ENCODE measurements at places on chromosomes 6 and 20. TPM values are rescaled to one million over a fixed set of nuclear protein-coding genes. Genes with fewer than 3 reads are reported as not detected.

DNA sequence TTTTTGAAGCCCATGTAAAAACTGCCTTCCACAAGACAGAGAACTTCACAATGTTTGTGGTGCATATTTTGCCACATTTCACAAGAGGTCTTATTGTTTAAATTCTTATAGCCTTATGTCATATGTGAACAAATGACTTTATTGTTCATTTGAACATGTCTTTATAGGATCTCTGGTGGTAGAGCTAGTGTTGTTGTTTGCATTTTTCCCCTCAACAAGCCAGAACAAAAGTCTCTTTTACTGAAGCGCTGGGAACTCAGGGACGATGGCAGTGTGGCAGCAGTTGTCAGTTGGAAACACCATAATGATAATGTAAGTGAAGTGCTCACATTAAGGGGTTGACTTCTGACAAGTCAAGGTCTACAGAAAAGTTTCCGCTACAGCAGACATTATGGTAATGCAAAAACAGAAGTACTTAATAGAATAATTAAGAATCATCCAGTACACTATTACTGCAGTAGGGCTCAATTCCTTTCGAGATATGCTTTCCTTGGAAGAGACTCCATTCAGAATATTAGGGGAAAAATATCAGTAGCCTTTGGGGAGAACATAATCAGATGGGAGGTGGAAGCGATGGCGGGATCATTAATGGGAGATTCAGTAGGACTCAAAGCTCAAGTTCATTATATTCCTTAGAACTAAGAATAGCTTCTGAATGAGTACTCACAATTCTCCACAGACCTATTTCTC, 180.0 kb downstream of the GJA10 start:
- no peak for DNase-seq

DNA sequence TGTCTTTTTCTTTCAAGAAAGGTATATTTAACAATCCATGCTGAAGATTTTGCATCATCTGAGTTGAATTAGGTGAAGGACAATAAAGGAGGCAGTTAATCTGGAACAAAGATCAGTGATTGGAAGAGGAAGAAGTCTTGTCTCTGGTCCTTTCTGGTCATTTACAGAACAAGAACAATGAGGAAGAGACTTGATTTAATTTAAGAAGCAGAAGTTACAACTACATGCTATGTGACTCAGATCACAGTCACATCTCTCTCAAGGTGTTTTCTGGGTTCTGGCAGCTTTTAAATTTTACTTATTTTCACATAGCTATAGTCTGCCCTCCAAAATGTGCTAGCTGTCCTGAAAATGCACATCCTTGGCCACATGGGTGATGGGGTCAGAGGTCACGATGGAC, 53.5 kb upstream of the DEK start:
- no peak for DNase-seq

DNA sequence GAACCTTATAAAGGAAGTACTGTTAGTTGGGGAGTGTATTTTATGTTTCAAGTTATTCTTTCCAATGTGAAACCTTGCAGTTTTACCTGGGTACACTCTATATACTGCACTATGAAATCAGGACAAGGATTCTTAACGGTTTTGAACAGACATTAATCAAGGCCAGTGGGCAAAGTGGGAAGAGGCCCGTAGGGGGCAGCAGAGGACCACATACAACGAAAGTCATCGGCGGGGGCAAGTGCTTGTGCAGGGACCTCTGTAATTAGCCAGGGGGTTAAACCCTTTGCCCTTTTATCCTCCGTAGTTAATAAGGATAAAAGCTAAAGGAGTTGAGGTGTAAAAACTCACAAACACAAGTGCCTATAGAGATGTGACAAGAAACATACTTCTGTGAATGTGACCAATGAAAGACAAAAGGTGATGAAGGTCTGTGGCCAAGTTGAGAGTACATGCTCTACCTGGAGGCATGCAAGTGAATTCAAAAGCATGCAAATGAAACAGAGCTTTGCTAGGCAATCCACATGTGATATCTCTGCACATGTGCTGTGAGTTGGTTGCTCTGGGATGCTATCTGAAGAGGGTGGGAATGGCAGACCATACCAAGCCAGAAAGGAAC, 392.7 kb upstream of the MAN1A1 start:
- DNase-seq: no peak

DNA sequence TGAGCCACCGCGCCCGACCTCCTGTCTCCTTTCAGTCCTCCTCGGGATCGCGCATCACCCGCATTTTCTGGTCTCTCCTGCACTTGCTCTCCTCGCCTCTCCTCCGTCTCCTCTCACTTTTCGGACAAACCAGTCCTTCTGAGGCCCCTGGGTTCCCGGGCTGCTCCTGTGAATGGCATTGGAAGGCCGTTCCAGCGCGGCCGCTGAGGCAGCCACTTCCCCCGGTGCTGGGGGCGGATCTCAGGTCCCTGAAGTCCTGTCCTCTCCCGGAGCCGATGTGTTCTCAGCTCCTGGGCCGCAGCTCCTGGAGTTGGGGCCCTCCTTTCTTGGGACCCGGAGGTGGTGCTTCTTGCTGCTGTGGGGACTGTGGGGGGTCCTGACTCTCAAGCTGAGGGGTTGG, 803 bp downstream of the MICB start:
- no peak for DNase-seq

DNA sequence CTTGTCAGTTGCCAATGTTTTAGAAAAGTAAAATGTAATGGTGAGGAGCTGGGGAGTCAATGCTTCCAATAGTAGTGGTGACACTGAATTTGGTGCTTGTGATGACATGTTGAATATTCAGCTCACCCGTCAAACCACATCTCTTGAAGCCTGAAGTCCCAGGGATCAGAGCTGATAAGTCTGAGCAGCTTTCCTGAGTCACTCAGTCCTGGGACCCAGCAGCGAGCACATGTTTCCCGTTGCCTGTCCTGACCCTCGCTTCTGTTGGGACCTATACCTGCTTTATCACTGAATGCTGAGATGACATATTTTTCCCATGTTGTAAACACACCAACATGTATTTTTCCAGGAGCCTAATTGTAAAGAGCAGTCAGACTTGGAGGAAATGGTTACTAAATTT, 693.6 kb downstream of the QKI start:
- no peak for DNase-seq

DNA sequence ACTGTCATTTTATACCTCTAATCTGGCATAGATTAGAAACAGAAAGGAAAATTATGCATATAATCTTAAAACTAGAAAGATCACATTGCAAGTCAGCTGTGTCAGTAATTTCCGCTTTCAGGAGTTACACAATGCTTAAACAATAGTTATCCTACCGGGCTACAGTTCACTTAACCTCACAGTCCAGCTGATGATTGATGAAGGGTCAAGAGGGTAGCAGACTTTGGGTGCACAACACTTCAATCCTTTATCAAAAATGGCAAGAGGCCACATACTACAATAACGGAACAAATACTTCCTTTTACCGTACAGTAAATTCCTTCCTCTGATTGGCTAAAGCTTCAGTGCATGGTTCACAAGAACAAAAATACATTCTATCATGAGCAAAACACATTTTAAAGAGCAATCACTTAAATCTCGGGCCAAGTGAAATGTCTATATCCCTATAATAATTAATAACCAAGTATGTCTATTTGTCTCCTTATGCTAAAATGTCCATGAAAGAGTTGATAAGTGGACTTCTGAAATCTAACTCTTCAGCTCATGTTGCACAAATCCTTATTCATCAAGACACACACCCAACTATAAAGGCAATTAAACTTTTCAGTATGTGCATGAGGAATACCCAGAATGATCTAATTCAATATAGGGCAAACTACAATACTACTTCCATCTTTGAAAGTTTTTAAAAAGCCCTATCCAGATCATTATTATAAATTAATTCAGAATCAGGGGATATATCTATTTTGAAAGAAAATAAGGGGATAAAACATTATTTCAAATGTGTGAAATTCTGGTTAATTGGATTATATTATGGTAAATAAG, 76.8 kb downstream of the HIVEP2 start:
- DNase-seq: no peak

GRCh38 chr20:11059659-11060058, 385.9 kb upstream of the JAG1 start:
- no peak for DNase-seq

GRCh38 chr20:39903806-39904465, 785.1 kb downstream of the MAFB start:
- peak; percentile 45 for DNase-seq

GRCh38 chr6:110705543-110705942, 109.7 kb downstream of the CDK19 start:
- DNase-seq: no peak

DNA sequence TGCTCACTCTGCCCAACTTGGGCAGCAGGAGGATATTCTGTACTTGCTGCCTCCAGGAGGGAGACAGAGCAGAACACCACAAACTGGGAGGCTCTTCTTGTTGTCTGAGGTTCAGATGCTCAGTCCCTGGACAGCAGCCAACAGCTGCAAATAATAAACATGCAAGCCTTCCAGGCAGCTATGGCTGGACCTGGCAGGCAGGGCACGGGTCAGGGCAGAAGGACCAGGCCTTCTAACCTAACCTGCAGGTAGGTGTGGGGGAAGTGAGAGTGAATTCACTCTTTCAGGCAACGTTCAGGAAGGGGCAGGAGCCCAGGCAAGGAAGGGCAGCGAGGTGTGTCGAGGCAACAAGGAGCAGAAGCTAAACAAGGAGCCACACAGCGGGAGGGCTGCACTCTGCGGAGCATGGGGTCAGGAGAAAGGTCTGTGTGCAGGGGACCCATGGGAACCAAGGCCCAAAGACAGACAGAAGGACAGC, 31.5 kb downstream of the NINL start:
- DNase-seq: no peak

DNA sequence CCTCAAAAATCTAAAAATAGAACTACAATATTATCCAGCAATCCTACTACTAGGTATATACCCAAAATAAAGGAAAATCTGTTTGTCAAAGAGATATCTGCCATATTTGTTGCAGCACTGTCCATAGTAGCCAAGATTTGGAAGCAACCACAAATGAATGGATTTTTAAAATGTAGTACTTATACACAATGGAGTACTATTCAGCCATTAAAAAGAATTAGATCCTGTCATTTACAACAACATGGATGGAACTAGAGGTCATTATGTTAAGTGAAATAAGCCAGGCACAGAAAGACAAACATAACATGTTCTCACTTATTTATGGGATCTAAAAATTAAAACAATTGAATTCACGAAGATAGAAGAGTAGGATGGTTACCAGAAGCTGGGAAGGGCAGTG, 135.7 kb upstream of the CCDC28A start:
- DNase-seq: no peak

GRCh38 chr6:40537446-40537845, 49.7 kb downstream of the LRFN2 start:
- DNase-seq: no peak

DNA sequence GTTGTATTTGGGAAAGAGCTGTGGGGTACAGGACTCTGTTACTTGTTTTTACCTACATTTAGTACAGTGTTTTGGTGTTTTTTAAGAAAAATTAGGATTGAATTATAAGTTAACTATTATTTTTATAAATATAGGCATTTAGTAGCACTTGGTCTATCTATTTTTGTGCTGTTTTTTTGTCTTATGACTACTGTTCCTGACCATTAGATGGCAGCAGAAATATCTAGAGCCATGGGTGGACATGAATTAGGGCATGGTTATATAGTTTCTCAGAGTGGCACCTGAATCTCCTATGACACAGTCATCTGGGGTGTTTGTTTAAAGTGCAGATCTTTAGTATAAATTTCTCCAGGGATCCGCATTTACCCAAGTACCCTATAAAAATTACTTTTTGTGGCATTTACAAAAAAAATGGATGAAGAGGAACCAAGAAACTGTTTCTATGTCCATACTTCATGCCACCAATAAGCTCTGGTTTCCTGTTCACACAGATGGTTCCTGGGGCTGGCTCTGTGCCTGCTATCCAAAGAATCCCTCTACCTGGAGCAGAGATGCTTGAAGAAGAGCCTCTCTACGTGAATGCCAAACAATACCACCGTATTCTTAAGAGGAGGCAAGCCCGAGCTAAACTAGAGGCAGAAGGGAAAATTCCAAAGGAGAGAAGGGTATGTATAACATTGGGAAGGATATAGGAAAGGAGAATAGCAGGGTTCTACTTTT, 19.8 kb downstream of the NFYA start:
- no peak for DNase-seq

DNA sequence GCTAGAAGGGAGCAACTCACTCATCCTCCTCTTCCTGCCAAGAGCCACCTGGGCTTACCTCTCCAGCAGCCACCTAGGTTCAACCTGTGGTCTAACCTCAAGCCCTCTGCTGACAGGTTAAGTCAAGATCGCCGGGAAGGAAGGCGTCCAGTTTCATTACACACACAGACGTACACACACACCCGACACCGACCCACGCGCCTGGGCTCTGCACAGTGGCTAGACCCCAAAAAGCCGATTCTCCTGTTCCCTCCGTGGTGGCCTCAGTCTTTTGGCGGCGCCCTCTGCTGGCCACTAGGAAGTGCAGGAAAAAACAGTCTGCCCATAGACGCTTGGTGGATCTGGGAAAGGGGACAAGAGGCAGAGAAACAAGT, 52.8 kb downstream of the MRPL14 start:
- peak; percentile 69 for DNase-seq

SLC24A3 gene
- total RNA-seq: 12.8 TPM

TUBB2B gene
- total RNA-seq: 163 TPM

TUBB2A gene
- total RNA-seq: 668 TPM

BCLAF1 gene
- total RNA-seq: 202 TPM

CASS4 gene
- 0.50 TPM for total RNA-seq

SPATA25 gene
- 4.1 TPM for total RNA-seq

BACH2 gene
- total RNA-seq: 20.3 TPM

MUC21 gene
- not detected for total RNA-seq

PROKR2 gene
- 4.0 TPM for total RNA-seq

ENPP3 gene
- total RNA-seq: 0.89 TPM

CDC25B gene
- total RNA-seq: 53.7 TPM

STXBP5 gene
- total RNA-seq: 116 TPM

RIPPLY2 gene
- total RNA-seq: 16.8 TPM

TEAD3 gene
- total RNA-seq: 3.8 TPM

PMEPA1 gene
- total RNA-seq: 23.0 TPM

Measured in dorsolateral prefrontal cortex (tissue), 122 donors.